ENCODE measurements at places on chromosomes 12 and 14.

GRCh38 chr12:52495389-52495788 lies 2.3 kb upstream of the KRT6A start:
- DNase-seq: no peak

- no peak for DNase-seq
Measured at GRCh38 chr12:24268663-24269186, 319.3 kb upstream of the SOX5 start.

DNA sequence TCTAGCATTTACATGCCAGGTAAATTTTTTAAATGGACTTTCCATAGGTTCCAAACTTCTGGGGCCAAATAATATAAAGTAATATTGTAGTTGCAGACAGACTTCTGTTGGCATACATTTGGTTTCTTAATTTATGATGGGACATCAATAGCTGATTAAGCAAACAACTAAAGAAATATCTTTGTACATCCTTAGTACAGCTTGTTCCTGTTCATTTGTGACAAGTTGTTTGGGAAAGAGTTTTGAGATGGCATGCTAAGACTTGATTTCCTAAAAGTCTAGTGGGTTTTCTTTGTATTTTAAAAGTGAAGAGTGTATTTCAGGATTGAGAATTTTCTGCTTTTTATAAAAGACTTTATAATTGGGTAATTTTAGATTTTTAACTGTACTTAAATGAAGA lies 41.0 kb downstream of the CCDC91 start:
- no peak for DNase-seq

DNA sequence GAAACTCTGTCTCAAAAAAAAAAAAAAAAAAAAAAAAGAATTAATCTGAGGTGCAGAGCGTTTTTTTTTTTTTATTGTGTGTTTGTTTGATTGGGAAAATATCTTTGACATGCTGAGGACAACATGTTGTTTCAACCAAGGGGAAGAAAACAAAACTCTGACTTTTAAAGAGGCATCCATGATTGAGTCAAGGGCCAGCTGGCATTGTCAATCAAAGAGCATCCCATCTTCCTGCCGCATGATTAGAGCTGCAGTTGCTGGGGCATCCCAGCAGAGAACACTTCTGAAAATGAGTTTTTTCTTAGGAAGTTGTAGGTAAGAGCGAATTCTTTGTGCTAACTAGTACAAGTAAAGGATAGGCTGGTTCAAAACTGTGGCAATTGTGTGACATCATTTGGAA lies 200.9 kb upstream of the DAAM1 start:
- DNase-seq: no peak

- DNase-seq: no peak
Measured at GRCh38 chr14:68164711-68165113, 345.1 kb downstream of the RAD51B start.

DNA sequence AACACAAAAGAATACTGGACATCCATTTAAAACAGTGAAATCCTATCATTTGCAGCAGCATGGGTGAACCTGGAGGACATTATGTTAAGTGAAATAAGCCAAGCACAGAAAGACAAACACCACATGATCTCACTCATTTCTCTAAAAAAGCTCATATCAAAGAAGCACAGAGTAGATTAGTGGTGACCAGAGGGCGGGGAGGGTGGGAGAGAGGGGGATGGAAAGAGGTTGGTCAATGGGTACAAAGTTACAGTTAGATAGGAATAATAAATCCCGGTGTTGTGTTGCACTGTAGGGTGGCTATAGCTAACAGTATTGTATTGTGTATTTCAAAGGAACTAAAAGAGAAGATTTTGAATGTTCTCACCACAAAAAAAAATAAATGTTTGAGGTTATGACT lies 52.4 kb downstream of the DUSP6 start:
- DNase-seq: no peak

- DNase-seq: no peak
Measured at GRCh38 chr14:91419044-91419397, 1.4 kb upstream of the CCDC88C start.

DNA sequence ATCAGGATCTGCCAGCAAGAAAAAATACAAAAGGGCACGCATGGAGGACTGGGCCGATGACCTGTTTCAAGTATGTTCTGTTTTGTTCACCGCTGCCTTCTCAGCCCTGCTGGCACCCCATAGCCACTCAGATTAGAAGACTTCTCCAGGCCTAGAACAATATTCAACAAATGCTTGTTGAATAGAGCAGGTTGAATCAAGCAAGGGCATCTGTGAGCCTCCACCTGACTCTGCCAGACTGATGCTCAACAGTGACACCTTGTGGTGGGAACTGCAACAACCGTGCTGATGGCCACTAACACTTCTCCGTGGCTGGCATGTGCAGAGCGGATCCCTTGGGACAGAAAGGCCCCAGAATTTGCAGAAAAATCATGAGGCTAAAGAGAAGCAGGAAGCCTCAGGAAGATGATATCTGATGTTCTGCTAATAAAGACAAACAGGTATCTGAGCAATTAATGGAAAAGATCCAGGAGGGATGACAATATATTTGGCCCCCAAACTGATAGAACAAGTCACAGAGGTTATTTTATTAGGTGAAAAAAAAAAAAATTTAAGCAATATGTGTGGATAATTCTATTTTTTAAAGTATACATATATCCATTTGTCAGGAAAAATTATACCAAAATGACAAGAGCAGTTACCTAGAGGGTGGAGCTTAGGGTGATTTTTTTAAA lies 114.3 kb downstream of the KSR2 start:
- DNase-seq: no peak

DNA sequence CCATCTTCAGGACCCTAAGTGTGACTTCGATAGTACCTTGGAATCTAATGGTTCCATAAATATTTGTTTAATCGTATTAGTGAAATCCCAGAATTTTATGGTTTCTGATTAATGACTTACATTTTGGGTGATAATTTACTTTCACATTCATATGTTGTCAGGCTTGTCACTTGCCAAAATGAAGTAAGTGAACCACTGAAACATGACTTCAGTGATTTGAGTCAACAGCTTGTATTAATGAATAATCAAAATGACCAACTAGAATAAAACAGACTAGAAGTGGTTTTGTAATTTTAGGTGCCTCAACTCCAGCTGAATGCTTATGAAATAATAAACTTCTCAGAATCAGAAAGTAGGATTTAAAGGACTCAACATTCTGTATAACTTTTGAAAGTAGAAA lies 517.1 kb downstream of the PRKD1 start:
- no peak for DNase-seq

DNA sequence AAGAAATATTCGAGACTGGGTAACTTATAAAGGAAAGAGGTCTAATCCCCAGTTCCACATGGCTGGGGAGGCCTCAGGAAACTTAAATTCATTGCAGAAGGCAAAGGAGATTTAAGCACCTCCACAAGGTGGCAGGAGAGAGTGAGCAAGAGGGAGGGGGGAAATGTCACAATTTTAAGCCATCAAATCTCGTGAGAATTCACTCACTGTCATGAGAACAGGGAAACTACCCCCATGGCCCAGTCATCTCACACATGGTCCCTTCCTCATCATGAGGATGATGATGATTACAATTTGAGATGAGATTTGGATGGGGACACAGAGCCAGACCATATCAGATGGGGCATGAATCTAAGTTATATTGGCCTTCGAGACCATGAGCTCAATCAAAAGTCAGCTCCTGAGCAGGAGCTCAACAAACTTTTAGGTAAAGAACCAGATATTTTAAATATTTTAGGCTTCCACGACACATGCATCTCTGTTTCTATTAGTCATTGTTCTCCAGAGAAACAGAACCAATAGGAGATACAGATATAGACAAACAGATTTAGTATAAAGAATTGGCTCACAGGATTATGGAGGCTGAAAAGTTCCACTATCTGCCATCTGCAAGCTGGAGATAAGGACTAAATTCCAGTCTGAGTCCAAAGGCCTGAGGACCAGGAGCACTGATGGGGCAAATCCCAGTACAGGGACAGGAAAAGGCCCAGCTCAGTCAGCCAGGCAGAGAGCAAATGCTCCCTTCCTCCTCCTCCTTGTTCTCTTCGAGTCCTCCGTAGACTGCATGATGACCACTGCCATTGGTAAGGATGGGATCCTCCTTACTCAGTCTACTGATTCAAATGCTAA lies 24.9 kb downstream of the DGLUCY start:
- no peak for DNase-seq

DNA sequence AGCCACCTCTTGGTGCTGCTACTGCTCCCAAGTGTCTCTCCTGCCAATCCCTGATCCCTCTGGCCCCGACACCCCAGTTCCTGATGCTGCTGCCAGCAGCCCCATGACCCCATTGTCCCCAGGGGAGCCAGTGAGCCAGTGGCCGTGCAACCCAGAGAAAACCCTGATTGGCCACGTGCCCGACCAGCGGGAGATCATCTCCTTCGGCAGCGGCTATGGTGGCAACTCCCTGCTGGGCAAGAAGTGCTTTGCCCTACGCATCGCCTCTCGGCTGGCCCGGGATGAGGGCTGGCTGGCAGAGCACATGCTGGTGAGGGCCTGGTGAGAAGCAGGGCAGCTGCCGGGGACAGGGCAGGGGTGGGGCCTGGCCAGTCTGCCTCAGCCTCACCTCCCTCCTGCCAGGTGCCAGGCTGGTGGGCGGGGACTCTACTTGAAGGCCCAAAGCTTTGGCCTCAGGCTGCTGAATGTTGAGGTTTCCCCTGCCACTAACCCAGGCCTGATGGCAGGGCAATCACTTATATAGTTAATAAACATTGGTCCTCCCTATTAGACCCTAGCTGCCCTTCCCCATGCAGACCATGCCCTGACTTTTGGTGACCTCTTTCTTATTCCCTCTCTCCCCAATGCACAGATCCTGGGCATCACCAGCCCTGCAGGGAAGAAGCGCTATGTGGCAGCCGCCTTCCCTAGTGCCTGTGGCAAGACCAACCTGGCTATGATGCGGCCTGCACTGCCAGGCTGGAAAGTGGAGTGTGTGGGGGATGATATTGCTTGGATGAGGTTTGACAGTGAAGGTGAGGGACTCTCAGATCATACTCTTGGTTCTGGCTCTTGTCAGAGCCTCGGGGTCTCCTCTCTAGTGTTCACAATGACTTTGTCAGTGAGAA lies 5.1 kb downstream of the PCK2 start:
- DNase-seq: no peak

- no peak for DNase-seq
Measured at GRCh38 chr14:22518073-22518472, 71.0 kb downstream of the DAD1 start.

DNA sequence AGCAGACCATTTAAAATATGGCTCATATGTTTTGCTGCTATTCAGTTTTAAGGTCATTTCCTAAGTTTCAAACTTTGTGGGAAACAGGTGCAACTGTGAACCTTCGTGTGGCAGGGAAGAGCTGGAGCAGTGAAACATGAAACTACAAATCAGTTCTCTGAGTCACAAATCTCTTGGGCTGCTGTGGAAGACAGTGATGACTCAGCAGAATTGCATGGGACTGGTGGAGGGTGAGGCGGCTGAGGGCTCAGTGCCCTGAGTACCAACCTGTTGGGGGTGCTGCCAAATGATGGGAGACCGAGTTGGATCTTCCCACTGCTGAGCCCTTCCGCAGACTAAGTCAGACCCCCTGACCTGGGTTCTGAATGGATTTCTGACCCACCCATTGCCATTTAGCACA lies 8.4 kb upstream of the CALM1 start:
- DNase-seq: no peak

- peak; percentile 18 for DNase-seq
Measured at GRCh38 chr12:122836027-122836921, 1.0 kb downstream of the HIP1R start.

DNA sequence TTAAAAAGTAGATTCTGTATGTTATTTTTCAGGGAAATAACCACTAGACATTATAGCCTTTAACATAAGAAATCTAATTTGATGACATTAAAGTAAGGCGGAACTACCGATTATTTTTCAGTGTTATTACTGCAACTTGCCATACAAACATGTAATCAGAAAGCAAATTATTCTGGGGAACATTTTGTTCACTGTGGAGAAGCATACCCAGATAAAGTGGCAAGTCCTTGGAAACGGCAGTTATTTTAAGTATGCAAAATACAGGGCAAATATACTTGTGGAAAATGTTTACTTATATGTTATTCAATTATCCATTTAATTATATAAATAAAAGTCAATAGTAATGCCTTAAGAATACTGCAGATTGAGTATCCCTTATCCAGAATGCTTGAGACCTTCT lies 71.9 kb downstream of the FERMT2 start:
- no peak for DNase-seq

GRCh38 chr14:76595266-76595665 lies 166.0 kb upstream of the VASH1 start:
- no peak for DNase-seq

GRCh38 chr14:64830961-64831360 lies 48.7 kb downstream of the SPTB start:
- no peak for DNase-seq

GRCh38 chr14:23398348-23398747 lies 9.7 kb downstream of the MYH6 start:
- DNase-seq: no peak

GRCh38 chr12:123022846-123023245 lies 42.4 kb downstream of the ARL6IP4 start:
- no peak for DNase-seq

DNA sequence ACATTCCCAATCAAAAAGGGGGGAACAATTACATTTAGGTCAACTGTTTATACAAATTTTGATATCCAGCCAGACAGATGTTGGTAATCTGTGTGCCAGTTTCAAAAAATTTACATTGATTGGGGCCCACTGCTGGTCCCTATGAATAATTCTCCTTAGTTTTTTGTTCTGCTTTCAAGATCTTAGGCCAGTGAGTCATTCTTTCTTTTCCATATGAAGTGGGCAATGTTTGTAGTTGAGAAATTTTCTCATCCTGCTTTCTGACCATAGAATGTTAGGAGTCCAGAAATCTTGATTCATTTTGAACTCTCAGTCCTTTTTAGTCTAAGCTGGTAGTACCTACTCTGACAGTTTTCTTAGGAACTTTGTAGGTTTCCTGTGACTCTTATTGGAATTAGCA lies 244.3 kb downstream of the DIO2 start:
- DNase-seq: no peak

- DNase-seq: no peak
Measured at GRCh38 chr14:59362513-59362912, 102.7 kb downstream of the GPR135 start.

DNA sequence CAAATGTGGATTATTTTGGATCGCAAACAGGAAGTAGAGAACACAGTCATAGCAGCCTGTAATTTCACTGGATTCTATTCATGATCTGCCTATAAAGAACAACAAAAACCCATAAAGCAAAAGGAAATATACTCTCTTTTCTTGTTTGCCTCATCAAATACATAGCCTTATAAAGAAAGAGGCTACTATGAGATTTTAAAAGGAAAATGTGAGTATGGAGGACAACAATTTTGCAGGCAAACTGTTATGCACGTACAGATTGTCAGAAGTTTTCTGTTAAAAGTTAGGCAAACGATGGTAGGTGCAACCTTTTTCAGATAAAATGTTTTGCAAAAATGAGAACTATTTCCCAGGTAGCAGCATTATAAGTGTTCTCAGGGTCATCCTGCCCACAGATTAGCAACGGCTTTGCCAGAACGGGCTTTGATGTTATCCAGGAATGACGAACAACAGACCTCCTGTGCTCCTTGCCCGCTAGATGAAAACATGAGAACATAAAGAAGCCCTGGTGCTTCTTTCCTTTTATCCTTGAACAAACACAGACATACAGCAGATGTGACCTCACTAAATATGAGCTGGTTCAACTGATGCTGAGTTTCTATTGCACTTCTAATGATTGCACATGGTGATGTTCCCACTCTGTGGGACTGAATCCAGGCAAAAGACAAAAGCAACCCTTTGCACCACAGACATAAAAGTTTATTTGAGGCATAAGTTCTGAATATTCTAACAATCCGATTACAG lies 88.1 kb downstream of the ITPR2 start:
- DNase-seq: no peak

GRCh38 chr12:32609966-32610365 lies 69.1 kb upstream of the DNM1L start:
- no peak for DNase-seq

GRCh38 chr12:112807452-112807851 lies 15.9 kb downstream of the RPH3A start:
- DNase-seq: no peak
